ENCODE measurements at places on chromosomes 12 and 14.

GRCh38 chr12:18135086-18135485, 45.1 kb upstream of the RERGL start:
- DNase-seq = no peak

GRCh38 chr12:131056626-131057025, 102.9 kb downstream of the ADGRD1 start:
- no peak for DNase-seq

DNA sequence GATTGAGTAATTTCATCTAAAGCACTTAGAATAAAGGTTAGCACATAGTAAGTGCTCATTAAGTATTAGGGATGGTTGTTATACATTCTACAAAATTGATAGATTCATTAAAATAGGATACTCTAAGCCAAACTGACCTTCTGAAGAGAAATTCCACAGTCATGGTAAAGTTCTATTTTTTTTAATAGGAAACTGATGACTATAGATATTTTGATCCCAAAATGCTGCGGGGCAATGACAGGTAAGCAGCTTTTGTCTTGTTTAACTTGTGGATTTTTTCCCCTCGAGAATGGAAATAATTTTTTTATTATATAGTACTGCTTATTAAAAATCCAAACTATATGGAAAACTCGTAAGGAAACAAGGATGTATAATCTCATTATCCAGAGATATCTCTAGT, 97.0 kb downstream of the SCFD1 start:
- DNase-seq = no peak

DNA sequence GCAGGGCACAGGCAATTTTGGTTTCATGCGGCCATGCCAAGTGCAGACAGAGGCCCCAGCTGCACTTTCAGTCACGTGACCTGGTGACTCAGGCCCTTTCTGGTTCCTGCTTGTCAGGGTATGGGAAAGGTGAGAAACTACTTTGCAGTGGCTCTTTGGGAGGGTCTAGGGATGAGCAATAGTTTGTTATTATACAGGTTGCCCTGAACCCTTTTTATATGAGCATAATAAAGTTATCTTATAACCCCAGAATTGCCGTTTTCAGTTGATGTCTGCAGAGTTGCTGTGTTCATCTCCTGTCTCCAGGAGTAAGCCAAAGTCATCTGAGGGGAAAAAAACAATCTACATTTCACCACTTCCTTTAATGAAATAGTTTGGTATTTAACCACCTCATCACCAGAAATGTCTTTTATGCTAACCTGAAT, 30.9 kb upstream of the EMP1 start:
- DNase-seq = peak; percentile 85

GRCh38 chr14:74402401-74403251, 23.4 kb downstream of the SYNDIG1L start:
- no peak for DNase-seq

DNA sequence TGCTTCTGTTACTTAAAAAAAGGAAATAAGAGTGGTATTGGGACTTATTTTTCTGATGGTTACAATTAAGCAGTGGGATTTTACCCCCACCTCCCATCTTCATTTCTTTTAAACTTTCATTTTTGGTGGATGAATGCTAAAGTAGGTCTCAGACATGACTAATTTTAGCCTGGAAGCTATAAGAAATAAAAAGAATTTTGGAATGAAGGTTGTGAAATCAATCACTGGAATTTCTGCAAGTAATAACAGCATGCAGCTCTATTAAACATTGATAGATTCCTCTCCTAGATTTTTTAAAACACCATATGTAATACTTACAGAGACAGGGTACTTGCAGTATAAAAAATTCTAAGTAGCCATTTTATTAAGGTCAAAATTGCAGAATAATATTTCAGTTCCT, 164.2 kb upstream of the CLEC14A start:
- no peak for DNase-seq

- DNase-seq = peak; percentile 19
Observed at GRCh38 chr14:64788706-64789105, 84.5 kb downstream of the PLEKHG3 start.

DNA sequence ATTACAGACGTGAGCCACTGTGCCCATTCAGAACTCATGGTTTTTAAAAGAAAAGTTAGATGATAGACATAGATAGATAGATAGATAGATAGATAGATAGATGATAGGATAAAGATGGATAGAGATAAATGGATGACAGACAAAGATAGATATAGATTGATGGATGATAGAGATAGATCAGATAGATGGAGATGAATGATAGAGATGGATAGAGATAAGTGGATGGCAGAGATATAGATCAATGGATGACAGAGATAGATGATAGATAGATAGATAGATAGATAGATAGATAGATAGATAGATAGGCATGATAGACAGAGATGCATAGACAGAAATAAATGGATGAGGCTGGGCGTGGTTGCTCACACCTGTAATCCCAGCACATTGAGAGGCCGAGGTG, 13.7 kb upstream of the SLC25A3 start:
- no peak for DNase-seq

DNA sequence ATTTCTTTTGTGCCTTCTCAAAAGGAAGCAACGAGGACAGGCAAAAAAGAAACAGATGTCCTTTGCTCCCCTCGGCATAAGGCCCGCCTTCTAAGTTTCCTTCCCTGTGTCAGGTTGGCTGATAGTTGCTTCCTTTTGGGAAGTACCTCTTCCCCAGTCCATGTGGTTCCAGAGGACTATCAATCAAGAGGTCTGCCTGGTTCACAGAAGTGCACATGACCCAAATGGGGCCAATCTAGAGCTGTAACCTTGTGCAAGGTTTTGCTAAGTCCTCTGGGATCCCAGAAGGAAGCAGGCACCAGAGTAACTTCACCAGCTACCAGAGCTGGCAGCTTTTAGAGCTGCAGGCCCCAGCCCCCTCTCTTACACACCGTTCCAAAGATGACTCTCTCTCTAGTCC, 42.6 kb downstream of the TMEM63C start:
- no peak for DNase-seq

- no peak for DNase-seq
Observed at GRCh38 chr12:63319936-63320633, 169.1 kb upstream of the AVPR1A start.

DNA sequence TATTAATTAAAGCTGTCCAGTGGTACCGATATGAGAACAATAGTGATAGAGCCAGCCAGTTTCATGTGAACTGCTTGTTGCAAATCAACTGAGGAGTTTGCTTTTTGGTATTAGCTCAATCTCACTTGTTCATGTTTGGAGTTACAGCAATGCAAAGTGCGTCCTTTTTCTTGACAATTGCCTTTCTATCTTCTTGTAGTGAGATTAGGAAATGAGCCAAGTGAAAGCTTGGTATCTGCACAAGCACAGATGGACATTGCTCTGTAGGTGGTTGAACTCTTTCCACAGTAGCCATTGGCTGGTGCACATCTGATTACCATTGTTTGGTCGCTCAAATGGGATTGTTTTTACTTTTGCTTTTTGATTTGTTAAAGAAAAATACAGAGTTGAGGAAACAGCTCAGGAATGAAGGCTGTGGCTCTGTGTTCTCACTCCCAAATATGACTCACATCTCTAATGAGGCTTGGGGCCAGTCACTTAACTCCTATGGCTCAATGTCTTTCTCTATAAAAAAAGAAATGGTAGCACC, 241.4 kb downstream of the BMP4 start:
- peak; percentile 21 for DNase-seq

- no peak for DNase-seq
Observed at GRCh38 chr14:78425330-78425729, 255.2 kb downstream of the NRXN3 start.

DNA sequence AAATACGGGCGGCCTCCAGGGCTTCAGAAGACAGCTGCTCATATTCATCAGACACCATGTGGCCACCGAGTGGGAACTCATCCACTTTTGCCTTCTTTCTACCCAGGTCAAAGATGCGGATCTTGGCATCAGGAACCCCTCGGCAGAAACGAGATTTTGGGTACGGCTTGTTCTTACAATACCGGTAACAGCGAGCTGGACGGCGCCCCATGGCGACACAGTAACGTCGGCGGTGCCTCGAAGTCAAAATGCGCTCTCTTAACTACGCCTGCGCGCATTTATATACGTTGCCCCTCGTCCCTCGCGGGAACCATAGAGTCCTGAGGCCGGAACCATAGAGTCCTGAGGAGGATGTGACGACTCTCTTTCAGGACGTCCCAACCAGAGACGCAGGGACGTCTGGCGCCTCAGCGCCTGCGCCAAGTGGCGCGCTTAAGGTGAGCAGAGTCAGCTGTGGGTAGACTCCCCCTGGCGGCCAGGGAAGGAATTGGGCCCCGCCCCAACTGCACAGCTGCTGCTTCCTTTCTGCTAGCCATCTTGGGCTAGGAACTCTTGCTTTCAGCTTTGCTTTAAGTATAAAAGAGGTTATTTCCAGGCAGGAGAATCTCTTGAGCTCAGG, at the start of gene RPL10L:
Gene RPL10L, minus strand, starts transcription at position 256 of the 619 bp plus-strand sequence. Its CDS starts 45 bp downstream, at position 211.
- DNase-seq = no peak

GRCh38 chr14:99790978-99791376, 2.2 kb upstream of the EML1 start:
- no peak for DNase-seq

GRCh38 chr12:123043536-123044001, 63.1 kb downstream of the ARL6IP4 start:
- peak; percentile 91 for DNase-seq

GRCh38 chr12:117592588-117593305, 231.3 kb upstream of the NOS1 start:
- DNase-seq = no peak

- no peak for DNase-seq
Observed at GRCh38 chr14:54535126-54535525, 25.4 kb downstream of the CGRRF1 start.

DNA sequence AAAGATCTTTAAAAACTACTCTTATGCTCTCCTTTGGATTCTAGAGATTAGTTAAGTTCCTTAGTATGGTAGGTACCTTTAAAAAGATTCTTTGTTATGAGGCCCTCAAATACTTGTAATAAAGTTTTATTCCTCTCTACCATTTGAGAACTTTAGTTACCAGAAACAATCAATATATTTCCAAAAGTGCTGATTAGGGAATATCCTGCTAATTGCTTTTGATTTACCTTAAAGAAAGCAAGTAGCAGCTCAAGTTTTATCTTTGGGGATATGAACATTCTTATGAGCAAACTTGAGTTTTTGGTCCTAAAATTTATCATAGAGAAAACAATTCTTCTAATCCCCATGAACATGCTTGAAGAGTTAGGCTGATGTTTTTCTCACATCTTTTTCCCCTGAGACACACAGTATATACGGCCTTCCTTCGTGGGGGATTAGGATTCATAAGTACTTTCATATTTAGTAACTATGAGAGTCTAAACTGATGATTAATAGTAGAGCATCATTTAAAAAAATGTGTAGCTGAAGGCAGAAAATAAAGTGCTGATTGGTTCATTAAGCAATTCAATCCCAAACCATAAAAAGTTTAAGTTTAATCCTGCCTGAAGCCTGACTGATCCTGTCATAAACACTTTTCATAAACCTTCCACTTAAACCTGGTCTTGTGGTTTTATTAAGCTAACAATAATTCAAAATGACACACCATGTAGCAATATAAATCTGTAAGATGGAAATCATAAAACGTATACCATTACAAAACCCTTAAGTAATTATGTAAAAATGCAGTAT, 380.5 kb upstream of the FBXO33 start:
- no peak for DNase-seq

DNA sequence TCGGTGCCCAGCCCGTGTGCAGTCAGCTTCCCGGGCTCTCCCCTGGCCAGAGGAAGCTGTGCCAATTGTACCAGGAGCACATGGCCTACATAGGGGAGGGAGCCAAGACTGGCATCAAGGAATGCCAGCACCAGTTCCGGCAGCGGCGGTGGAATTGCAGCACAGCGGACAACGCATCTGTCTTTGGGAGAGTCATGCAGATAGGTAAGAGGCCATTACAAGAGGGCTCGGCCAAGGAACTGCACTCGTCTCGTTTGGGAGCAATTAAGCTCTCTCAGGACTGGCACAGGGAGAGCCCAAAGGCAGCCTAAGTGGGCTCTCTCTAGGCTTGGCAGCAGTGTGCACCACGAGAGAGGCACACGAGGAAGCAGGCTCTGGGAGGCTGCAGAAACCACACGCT, 3.7 kb downstream of the WNT5B start:
- no peak for DNase-seq

GRCh38 chr12:100724071-100724470, 70.5 kb upstream of the ANO4 start:
- no peak for DNase-seq

GRCh38 chr12:24838531-24838950, 110.4 kb downstream of the BCAT1 start:
- DNase-seq = no peak

DNA sequence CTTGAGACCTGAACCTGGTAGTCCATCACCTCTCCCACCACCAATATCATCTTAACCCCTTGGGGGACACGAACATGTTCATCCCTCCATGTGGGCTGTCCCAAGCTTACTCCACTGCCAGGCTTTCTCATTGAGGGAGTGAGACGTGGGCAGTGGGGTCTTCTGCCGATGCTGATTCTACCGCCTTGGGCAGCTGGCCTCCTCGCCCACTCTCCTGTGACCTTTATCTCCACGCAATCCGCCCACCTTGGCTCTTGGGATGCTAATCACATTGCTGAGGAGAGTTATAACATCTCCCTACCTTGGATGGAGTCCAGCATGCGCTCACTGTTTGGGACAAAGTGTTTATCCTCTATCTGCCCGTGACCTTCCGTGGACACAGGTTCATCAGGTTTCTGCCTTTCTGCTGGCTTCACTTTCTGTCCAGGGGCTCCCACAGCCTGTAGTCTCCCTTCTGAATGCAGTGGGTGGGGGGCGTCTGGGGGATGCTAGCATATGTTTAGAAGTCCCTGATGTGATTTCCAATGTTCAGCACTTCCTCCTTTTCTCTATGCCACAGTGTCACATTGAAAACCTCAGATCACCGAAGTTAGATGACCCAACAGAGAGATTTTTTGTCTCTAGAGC, 53.2 kb upstream of the ESRRB start:
- DNase-seq = no peak

DNA sequence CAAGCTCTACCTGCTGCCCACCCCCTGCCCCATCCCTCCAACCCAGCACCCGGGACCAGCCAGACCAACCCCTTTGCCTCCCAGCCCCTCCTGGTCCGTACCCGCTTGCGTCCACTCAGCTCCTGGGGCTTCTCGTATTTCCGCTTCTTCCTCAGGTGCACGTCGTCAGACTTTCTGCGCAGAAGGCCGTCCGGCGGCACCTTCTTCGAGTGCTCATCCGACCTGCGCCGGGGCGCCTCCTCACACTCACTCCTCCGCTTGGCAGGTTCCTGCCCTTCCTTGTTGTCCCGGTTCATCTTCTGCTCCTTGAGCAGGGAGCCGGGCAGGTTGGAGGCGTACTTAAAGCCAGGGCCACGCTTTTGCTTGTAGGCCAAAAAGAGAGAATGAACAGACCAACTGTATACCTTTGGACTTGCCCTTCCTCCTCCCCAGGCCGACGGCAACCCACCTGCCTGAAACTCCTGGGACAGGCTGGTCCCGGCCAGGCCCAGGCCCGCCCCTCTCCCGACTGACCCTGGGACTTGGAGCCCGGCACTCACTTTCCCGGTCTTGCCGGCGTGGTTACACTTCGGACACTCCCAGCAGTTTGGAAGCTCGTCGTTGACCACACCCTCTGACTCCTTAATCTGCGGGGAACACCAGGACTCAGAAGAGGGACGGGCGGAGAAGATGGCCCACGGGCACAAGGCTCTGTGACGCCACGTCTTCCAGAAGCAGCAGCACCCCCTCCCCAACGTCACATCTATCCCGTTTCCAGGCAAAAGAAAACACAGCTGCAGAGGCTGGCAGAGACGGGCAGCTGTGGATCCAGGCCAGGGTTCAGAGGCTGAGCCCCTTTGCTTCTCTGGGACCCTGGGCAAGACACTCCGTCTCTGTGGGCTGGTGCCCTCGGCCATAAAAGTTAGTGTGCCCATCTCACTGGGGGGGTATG, 44.3 kb downstream of the RNF34 start:
- DNase-seq = no peak

- no peak for DNase-seq
Observed at GRCh38 chr14:41973178-41973577, 366.5 kb downstream of the LRFN5 start.

GRCh38 chr14:94561656-94562010, 391 bp downstream of the SERPINA4 start:
- no peak for DNase-seq
